KBM-7 (cell line): ENCODE measurements at places on chromosomes 12 and 14.

GRCh38 chr12:87794854-87795253 is 234.3 kb downstream of the C12orf50 start:
- no peak for DNase-seq

GRCh38 chr12:31021809-31022494 is 51.7 kb upstream of the DDX11 start:
- no peak for DNase-seq

GRCh38 chr14:106872611-106873446 is 1346.4 kb downstream of the TMEM121 start:
- DNase-seq, result peak; percentile 87

DNA sequence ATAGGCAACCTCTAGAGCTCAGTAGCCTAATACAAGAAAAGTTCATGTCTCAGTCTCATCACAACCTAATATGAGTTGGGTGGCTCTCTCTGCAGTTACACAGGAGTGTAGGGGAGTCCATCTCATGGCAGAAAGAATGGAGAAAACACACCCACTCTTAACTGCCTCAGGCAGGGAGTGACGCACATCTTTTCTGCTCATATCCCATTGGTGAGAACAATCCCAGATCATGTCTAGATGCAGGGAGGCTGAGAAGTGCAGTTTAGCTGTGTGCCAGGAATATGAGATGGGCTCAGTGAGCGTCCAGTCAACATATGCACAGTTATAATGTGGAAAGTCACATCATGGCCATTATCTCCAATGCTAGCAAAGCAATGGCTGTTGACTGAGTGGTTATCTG is 59.3 kb upstream of the KCNA5 start:
- no peak for DNase-seq

DNA sequence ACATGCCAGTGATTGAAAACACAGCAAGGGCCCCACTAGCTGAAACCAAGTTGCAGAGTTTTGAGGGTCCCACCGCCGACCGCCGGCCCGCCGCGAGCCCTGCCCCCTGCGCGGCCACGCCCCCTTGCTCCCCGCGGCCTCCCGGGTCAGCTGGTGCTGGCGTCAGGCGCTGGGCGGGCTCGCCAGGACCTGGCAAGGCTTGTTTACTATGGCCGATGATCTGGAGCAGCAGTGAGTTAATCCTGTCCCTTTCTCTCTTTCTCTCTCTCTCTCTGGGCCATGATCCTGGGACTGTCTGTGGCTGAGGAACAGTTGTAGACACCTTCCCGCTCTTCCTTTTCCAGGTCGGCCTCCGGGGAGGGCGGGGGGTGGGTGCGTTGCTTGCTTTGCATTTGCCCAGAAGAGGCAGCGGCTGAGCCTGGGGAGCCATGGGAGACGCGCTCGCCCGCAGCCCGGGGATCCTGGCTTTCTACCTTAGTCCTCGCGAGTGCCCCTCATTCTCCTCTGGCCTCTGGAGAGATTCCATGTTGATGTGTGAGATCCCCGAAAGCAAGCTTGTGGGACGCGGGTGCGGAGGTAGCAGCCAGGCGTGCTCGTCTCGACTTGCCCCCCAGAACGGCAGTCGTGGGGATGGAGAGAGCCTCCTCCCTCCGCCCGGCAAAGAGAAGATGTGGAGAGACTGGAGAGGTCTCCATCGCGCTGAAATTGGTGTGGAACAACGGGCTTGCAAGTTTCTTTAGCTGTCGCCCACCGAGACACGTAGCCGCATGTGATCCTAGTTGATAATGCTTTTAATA is at the start of gene ABHD4:
Gene ABHD4, plus strand, starts transcription at position 202 of the 797 bp plus-strand sequence. Its CDS starts 7 bp downstream, at position 209.
- DNase-seq, result peak; percentile 60

DNA sequence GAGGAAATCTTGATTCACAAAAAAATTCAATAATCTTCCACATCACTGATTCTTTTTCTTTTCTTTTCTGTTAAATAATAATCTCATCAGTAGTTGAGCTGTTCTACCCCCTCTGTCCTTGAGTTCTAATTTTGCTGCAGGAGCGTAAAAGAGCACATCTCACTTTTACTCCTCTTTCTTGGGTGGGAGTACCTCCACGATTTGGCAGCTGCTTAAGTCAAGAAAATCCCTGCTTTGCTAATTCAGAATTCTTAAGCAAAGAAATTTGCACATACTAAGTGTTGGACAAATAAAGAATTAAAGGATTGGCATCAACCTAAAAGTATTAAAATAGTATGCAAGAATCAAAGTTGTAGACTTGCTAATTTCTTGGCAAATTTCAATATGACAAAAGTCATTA is 128.8 kb downstream of the PRKD1 start:
- no peak for DNase-seq

DNA sequence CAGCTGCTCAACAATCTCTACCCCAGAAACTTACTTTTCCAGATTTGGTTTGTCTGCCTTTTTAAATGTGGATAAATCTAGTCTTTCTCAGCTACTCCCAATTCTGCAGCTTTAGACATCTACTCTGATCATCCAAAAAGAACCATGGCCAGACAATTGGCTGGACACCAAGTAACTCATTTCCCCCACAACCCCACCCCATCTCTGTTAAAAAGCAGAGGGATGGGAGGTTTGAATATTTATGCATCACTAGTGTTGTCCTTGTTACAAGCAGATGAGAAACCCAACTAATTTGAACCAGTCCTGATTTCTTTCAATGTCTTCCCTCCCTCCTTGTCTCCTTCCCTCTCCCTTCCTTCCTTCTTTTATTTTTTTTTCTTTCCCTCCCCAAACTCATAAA is 391.9 kb downstream of the GALC start:
- no peak for DNase-seq

GRCh38 chr14:104844306-104845032 is 20.6 kb upstream of the CEP170B start:
- no peak for DNase-seq

- no peak for DNase-seq
Measured at GRCh38 chr12:130086248-130086647, 76.0 kb upstream of the FZD10 start.

GRCh38 chr12:120515496-120515895 is 13.5 kb downstream of the COQ5 start:
- DNase-seq, result no peak

GRCh38 chr12:94875525-94875924 is 128.0 kb downstream of the NDUFA12 start:
- DNase-seq, result peak; percentile 74

GRCh38 chr12:55072083-55072482 is 52.3 kb downstream of the NEUROD4 start:
- peak; percentile 70 for DNase-seq

DNA sequence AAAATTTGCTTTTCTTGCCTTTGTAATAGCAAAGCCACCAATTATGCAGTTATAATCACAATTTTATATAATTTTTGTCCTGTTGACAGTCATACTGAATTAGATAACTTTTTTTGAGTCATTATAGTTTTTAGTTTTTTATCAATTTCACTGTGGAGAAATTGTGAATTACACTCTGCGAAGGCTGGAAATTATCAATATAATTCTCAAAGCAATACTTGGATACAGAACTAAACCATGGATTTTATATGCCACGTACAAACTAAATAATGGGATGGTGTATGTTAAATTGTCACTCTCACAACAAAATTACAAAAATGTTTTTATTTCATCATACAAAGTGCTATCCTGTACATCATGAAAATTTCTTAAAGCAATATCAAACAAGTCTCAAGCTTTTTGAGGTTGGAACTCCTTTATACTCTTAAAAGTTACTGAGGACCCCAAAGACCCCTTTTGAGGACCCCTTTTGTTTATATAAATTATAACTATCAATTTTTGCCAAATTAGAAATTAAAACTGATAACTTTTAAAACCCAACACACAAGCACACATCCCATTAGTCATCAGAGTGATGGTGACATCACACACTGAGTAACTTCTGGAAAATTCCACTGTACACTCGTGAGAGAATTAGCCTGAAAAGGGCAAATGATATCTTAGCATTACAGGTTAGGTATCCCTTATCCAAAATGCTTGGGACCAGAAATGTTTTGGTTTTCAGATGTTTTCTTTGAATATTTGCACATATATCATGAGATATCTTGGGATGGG is 19.8 kb upstream of the AQP2 start:
- no peak for DNase-seq

- DNase-seq, result no peak
Measured at GRCh38 chr12:3761116-3761735, 8.3 kb upstream of the CRACR2A start.

- DNase-seq, result no peak
Measured at GRCh38 chr14:33668066-33668465, 282.8 kb downstream of the EGLN3 start.

DNA sequence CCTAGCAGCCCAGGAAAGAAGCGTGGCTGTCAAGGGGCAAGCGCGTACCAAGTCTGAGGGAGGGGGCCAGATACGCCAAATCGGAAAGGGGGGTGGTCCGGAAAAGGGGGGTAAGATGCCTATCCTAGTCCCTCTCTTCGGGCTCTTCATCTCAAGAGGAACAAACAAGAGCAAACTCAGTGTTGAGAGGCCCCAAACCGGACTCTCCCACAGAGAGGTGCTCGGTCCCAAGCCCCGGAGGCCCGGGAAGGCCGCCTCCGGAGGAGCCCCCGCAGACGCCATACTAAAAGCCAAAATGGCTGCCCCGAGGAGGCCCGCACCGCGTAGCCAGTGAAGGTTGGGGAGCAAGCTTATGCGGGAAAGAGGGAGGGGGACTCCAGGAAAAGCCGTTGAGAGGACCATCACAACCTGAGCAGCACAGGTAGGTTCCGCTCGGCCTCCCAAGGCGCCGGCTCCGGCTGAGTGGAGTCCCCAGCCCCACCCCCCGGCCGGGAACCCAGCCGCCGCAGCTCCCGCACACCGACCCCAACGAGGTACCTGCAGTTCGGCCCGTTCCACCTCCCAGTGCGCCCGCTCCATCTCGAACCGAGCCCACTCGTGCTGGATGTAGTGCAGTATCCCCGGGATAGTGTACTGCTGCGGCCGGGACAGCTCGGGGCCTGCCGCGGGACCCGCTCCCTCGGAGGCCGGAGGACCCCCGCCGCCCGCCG is at the start of gene AP4S1:
Gene AP4S1, plus strand, starts transcription at position 283 of the 710 bp plus-strand sequence. CDS start 40,548 bp downstream, outside the sequence.
- DNase-seq, result peak; percentile 50

DNA sequence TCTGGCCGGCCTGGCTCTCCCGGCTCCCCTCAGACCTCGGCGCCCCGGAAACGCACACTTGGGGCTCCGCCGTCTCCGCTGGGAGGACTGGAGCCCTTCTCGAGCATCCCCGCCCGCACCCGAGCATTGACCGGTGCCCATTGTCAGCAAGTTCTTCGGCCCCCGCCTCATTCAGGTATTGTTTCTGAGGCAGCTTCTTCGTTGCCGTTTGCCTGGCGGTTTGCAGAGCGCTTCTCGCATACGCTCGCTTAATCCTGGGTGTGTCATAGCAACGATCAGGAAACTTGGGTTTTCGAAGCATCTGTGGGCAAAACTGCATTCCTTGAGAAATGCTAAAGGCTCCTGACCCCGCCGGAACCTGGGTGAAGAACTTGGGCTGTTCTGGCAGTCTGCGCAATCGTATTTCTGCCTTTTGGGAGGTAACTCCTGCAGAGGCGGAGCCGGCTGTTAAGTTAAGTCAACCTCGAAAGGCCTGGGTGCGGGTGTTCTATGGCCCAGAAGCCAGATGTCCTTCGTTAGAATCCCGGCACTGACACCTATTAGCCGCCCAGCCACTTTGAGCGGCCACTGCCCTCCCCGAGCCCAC is 518 bp downstream of the GSKIP start:
- DNase-seq, result peak; percentile 49

DNA sequence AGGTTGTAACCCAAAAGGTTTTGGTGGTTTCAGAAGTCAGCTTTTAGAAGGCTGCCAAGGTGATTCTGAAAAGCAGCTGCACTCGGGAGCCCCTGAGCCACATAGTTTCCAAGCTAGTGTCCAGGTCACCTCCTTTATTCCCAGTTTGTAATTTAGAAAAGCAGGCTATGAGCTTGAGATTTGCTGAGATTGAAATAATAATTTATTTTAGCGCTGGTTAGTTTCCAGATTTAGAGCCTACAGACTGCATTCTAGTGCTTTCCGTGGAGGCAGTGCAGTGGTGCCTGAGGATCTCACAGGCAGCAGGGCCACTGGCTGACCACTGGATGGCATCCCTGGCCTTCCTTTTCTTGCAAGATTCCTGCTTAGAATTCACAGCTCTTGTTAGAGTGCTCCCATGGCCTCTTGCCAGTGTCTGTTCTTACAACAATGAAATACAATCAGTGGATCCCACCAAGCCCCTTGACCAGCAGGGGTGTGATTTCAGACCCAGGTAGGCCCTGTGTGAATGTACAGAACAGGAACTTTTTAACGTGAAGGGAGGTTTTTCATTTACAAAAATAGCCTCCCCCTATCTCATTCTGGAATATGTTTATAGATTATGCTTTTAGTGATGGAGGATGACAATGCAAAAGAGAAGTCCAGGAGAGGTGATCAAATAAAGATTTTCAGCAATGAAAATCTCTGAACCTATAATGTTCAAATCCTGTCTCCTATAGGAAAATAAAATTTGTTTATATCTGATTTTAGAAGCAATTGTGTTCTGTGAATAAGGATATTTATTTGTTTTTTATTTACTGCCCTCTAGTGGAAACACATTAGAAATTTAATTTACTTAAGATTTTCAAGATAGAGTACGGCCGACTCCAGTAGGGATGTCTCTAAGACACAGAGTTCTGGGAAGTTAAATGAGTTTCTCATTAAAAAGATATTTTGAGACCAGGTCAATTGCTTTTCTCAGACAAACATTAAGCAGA is 362.1 kb upstream of the STXBP6 start:
- no peak for DNase-seq
